ENCODE measurements at places on chromosomes 12 and 14. TPM values are rescaled to one million over a fixed set of nuclear protein-coding genes. Genes with fewer than 3 reads are reported as not detected.

The POTEG gene
- not detected for total RNA-seq

The OR4K2 gene
- not detected for total RNA-seq

The TOMM20L gene
- not detected for total RNA-seq

The TROAP gene
- 6.6 TPM for total RNA-seq

The CDKL1 gene
- 24.5 TPM for total RNA-seq

The KRT6A gene
- 116 TPM for total RNA-seq

The KRT73 gene
- not detected for total RNA-seq

All from renal cortical epithelial cell (primary cell).